Activated naive CD4-positive, alpha-beta T cell treated with anti-CD3 and anti-CD28 coated beads, Interleukin-2, amount 50 U/mL, for 16 hours (primary cell): ENCODE measurements at places on chromosomes 2 and 18.

DNA sequence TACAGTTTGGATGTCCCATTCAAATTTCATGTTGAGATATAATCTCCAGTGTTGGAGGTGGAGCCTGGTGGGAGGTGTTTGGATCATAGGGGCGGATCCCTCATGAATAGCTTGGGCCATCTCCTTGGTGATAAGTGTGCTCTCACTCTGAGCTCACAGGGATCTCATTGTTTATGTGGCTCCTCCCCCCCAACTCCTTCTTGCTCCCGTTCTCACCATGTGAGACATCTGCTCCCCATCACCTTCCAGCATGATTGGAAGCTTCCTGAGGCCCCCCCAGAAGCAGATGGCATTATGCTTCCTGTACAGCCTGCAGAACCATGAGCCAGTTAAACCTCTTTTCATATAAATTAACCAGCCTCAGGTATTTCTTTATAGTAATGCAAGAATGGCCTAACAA, 3.0 kb upstream of the INPP1 start:
- no peak for DNase-seq

GRCh38 chr18:76051396-76052226, 443.4 kb downstream of the ZNF516 start:
- no peak for DNase-seq

DNA sequence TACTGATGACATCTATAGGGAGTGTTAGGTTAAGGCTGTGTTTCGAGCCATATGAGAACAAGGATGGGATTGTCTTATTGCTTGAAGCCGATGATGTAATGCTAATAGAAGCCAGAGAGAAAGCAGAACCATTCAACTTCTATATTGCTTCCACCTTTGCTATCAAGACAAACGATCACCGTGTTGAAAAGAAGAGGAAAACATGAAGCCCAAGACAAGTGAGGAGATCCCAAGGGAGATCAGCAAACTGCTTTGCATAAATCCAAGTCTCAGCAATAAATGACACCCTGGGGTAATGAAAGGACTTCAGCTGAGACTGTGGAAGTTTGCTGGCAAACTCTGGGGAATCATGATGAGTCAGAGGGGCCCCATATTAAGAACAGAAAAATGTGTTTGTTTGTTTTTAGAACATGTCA, 206.2 kb downstream of the NCKAP5 start:
- DNase-seq: no peak

DNA sequence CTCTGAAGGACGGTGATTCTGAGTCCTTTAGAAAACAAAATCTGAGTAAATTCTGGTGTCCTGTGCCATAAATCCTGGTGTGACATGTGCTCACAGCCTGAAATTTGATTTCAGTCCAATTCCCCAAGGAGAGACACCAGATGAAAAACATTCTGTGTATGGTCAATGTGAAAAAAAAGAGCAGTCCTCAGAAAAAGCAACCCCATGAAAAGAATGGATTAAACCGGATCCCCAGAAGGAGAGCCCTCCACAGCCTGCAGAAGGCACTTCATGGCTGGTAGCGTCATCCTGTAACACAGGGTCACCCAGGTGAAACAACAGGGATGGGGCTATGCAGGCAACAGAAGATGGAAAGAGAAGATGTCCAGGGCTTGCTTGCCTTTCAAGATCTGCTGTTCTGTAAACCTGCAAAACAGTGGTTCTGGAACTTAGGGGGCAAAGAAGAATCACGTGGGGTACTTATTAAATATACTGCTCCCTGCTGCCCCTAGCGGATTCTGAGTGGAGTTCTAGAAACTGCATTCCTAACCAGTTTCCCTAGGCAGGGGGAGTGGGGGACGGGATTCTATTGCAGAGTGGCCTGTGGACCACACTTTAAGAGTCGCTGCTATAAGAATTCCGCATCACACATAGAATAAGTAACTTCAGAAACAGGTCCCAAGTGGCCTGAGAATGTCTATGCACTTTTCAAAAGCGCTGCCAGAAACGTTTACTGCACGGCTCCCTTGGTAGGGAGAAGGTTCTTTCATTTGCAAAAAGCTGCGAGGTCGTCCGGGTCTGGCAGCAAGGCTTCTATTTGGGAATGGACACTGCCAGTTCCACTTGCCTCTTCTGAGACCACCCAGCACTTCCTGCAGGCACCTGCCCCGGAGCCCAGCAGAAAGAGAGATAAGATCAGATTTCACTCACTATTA, 118.9 kb upstream of the ARL5A start:
- DNase-seq: peak; percentile 12

DNA sequence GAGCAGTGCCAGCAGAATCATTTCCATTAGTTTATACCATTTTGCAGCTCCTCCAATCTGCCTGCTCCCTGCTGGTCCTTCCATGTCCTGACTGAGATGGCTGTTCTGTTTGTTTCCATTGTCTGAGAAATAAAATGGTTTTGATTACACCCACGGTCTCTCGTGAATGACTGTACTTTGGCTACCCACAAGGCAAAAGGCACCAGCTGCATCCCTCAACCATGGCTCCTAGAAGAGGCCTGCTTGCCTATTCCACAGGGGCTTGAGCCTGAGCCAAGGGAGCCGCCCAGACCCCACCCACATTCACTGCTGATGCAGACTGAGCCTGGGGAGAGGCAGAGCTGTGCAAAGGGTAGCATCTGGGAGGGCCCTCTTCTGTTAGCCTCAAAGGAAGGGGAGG, 31.2 kb downstream of the MARCHF4 start:
- DNase-seq: no peak

GRCh38 chr2:241068136-241068941, 33.7 kb downstream of the MTERF4 start:
- no peak for DNase-seq

- no peak for DNase-seq
Measured at GRCh38 chr2:218291318-218292047, 820 bp downstream of the TMBIM1 start.

GRCh38 chr2:38152035-38152434, 76.1 kb upstream of the CYP1B1 start:
- no peak for DNase-seq

DNA sequence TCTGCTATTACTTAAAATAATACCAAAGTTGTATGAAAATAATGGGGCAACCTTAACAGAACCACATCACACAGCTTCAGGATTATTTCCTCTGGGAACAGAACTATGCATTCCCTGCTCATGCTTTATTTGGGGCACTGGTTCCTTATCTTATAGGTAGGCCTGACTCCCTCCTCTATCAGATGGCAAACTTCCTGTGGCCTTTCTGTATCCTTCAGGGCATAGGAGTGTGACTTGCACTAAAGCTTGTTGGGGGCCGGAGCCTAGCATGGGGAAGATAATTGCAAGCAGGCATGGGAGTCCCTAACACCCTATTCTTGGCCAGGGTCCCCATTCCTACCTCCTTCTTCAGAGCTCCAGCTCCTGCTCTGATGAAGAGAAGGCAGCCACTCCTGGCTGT, 167.2 kb upstream of the SERTAD2 start:
- DNase-seq: no peak

GRCh38 chr2:10269291-10269690, 33.4 kb upstream of the HPCAL1 start:
- DNase-seq: no peak

DNA sequence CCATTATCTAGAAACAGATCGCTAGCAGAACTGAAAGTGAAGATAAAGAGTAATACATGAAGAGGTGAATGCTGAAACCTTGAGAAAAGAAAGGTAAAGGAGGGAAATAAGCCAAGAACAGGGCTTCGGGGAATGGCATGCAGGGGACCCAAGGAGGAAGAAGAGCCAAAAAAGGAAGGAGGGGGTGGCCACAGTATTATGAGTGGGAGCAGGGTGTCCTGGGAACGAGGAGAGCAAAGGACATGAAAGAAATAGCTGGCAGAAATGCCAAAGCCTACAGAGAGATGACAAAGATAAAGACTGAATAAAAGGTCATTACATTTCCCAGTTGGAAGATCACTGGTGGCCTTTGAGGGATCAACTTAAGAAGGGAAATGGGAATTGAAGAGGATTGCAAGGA, 82.9 kb downstream of the ACTR3 start:
- no peak for DNase-seq

GRCh38 chr2:77479395-77479794, 42.8 kb downstream of the LRRTM4 start:
- DNase-seq: no peak

DNA sequence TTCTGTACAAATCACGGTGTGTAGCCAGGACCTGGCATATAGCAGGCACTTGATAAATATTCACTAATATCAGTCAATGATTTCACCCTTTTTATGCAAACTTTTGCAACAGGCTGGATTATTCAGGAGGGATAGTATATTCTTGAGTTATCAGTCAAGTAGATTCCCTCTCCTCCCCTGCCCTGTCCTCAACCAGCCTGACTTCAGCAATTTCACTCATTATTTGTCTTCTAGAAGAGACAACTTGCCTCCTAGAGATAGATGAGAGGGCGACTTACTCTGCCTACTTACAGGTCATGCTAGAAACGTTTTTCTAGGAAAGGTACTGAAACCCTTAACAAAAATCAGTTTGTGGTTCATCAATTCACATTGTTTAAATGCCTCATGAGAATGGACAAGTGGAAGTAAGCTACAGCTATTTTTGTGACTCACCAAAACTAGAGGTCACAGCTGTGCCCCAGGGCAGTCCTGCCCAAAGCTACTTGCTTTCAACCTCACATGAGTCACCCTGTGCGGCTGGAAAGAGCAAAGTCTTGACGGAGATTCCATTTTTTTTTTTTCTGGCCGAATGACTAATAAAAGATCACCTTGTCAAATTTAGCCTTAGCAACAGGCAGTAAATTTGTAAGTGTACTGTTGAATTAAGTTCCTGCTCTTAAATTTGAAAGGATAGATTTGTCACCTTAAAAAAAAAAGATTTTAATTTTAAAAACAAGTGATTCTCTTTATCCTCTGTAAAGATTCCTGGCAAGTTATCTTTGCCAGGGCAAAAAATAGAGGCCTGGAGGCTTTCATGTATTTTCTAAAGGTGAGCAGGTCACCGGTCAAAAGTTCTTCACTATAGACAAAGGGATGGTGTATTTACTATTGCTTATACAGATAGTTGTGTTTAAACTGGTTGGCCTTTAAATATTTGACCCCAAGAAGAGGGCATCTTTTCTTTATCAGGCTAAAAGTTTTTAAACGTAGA, 109.0 kb upstream of the SLC35G4 start:
- no peak for DNase-seq

DNA sequence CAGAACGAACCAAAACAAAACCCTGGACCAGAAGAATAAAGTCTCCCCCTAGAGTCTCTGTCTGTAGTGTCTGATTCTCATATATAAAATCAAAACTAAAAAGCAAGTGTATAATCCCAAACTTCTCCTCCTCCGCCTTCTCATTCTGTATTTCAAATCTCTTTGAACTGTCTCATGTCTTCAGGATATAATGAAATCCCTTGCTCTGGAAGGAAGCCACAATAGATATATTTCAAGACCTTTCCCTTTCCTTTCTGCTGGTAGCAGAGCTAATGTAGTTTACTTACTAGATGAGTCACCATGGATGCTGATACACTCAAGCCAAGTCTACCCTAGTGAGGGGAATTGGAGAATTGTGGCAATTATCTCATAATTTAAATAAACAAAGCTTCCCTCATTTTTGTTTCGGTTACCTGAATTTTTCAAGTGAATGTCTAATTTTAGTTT, 33.5 kb upstream of the CCDC93 start:
- DNase-seq: no peak

- no peak for DNase-seq
Measured at GRCh38 chr2:178386986-178387597, 63.9 kb downstream of the PRKRA start.

DNA sequence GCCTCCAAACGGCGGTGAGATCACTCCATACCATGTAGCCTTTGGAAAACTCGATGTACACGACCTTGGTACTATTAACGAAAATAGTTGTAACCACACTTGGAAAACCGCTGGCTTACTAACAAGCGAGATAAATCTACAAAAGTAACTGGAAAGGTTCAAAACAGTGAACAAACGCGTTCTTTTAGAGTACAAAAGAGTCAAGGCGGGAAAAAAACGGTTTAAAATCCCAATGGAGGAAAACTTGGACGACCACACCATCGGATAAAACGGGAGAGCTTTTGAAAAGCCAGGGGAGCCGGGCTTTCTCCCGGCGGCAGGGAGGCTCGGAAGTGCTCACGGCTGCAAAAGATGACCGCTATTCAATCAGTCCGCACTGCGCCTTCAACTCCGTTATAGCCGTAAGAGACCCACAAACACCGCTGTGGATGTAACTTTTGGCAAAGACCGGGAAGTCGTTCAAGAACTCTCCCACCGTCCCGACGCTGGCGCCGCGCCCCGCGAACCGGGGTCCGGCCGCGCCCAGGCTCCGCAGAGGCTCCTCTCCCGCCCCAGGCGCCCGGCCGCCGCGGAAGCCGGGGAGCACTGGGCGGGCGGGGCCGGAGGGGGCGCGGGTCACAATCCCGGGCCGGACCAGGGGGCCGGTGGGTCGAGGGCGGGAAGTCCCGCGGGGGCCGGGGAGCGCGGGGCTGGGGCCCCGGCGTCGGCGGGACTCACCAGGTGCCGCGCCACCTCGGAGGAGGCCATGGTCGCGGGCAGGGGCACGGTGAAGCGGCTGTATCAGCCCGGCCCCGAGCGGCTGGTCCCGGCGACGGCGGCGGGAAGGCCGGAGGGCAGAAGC, 465 bp downstream of the SEPTIN10 start:
- DNase-seq: no peak

GRCh38 chr18:60675801-60676200, 303.2 kb upstream of the MC4R start:
- no peak for DNase-seq

DNA sequence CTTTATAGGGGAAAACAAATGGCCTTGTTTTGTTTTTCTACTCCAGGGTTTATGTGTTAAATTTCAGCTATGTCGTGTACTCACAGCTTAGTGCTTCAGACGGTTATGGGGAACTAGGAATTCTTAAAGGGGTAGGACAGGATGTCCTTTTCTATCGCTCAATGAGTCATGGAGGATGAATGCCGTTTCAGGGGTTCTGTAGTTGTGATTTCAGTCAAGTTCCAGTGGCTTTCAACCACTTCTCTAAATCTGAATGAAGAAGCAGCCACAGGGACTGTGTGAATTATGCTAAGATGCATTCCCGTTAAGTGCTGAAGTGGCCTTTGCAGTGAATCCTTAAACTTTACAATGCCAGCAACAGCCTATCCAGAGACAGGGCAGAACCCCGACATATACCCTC, 1231.7 kb upstream of the ZEB2 start:
- DNase-seq: no peak

DNA sequence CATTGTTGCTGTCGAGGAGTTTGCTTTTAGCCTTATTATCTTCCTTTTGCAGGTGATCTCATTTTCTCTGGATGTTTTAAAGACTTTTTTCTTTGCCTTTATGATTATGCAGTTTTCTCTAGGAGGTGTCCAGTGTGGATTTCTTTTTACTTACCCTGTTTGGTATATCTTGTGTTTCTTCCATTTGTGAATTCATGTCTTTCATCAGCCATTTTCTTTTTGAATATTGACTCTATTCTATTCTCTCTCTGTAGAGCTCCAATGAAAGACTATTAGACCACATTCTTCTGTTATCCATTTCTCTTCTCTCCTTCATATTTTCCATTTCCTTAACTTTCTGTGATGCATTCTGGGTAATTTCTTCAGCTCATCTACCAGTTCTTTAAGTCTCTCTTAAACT, 34.4 kb downstream of the CDK15 start:
- DNase-seq: no peak
